ENCODE measurements at places on chromosomes 16 and 17.
A peak's percentile ranks its signal among the peaks of the same experiment; 100 is the strongest.

GRCh38 chr17:45394913-45395568 is 37.6 kb downstream of the ARHGAP27 start:
- DNase-seq: no peak

DNA sequence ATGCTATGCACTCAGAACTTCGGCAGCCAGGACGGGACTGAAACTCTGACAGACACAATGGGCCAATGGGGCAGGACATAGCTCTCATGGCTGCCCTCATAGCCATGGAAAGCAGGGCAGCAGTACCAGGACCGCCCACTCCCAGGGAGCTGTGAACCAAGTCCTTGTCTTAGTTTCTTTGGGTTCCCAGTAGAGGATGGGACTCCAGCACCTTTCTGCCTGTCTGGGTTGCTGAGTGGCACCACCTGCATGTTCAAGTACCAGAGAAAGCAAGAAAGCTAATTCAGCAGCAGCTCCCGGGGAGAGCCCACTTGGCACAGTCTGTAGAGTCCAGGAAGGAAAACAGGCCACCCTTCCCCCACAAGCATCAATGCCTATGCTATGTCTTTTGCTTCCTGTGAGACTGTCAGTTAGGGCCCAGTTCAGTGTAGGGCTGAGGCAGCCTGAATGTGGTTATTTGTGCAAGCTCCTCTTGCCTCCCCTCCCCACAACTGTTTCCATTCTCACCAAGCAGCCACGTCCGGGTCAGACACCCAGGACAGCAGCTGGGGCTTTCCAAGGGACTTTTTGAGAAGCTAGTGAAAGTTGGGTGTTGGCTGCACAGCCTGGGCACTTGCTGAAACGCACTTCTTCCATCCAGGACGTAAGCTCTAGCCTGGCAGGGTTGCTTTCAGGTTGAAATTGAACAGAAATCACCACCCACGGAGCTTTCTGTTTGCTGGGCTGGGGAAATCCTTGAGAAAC is 7.8 kb downstream of the SUPT4H1 start:
- DNase-seq: peak; percentile 99

DNA sequence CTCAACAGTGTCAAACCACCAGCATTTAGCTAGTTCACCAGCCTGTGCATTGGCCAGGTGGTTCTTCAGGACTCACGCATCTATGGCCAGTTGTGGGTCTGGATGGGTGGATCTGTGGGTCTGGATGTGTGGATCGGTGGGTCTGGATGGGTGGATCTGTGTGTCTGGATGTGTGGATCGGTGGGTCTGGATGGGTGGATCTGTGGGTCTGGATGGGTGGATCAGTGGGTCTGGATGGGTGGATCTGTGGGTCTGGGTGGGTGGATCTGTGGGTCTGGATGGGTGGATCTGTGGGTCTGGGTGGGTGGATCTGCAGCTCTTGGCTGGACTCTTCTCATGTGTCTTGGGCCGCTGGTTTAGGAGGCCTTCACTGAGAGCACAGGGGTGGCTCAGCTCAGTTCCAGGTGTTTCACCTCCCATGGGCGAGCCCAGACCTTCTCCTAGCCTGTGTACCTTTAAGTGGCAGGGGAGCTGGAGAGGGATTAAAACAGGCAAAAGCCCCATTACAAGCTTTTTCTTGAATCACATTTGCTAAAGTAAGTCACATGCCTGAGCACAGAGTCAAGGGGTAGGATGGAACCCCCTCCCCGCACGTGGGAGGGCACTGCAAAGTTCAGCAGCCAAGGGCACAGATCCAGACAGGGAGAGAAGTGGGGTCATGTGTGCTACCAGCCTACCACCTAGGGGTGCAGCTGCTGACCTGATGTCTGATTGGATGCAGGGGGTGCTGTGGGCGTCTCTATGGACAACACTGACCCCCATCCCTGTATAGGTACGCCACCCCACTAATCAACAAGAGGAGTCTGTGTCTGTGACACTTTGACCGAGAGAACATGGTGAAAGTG is 3.4 kb upstream of the NUBP1 start:
- no peak for DNase-seq

DNA sequence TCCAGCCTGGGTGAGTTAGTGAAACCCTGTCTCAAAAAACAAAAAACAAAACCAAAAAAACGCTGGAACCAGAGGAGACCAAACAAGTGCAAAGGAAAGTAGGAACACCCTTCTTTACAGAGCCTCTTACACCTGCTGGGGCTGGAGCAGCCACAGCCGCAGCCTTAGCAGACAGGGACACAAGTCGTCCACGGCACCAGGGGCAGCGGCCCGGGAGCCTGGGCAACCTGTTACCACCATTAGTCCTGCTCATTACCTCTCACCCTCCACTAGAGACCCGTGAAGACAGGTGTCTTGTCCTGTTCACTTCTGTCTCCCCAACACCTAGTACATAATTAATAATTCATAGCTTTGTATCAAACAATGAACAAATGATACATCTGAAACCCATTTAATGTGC is 83.6 kb downstream of the C16orf78 start:
- no peak for DNase-seq
